ENCODE measurements at places on chromosomes 13 and 19.

DNA sequence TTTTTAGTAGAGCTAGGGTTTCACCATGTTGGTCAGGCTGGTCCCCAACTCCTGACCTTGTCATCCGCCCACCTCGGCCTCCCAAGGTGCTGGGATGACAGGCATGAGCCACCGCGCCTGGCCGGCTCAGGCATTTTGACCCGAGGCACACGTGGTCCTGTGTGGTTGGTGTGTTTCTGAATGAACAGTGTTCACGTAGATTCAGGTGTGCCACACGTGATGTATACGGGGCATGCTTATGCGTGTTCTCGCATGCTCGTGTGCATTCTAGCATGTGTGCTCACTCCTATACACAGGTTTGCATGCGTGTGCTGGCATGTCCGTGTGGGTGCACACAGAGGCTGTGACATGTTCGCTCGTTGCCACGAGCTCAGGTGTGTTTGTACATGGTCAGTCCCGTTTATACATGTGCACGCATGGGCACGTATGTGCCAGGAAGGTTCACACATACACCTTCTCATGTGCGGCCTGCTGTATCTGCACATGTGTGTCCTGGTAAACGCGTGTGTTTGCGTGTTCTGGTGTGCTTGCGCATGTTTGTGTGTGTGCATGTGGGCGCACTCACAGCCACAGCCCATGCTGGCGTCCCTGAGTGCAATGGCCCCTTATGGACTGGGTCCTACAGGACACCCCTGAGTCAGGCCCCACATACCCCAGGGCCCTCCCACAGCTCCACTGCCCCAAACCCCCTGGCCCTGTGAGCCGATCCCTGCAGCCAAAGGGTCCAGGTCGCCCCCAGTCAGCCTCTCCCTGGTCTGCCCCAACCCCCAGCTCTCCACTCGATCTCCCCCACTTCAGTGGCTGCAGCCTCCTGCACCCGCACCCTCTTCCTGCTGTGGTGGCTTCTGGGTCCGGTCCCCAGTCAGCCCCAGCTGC, 20.6 kb upstream of the TCF3 start:
- DNase-seq, result no peak

DNA sequence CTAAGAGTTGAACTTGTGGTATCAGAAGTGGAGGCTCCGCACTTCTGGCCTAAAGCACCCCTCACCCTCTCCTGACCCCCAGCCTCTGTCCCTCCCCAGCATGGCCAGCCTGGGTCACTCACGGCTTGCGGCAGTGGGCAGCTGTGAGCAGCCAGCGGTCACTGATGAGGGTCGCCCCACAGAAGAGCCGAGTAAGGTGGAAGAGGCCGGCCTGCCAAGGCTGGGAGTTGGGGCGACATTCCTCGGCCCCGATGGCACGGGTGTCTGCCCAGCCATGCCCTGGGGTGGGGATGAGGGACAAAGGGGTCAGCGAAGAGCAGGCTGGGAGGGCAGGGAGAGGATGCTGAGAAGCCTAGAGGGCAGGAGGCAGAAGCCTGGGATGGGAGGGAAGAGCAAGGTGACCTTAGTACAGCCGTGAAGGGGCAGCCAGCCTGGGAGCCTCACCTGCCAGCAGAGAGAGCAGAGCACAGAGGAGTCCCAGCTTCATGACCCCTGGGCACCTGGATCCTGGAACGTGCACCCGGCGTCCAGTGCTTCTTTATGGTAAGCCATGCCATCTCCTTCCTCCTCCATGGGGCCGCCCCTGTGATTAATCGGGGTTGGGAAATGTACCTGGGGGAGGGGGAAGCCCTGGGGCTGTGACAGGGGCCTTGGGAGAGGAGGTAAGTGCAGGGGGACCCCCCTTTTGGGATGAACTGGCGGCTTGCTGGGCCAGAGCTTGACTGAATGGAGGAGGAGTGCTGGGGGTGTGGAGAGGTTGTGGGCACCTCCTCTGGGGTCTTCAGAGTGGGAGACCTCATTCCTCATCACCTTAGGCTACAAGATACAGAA, 7.9 kb upstream of the KLK8 start:
- no peak for DNase-seq

- no peak for DNase-seq
Observed at GRCh38 chr13:103000157-103000556, 66.1 kb downstream of the SLC10A2 start.

DNA sequence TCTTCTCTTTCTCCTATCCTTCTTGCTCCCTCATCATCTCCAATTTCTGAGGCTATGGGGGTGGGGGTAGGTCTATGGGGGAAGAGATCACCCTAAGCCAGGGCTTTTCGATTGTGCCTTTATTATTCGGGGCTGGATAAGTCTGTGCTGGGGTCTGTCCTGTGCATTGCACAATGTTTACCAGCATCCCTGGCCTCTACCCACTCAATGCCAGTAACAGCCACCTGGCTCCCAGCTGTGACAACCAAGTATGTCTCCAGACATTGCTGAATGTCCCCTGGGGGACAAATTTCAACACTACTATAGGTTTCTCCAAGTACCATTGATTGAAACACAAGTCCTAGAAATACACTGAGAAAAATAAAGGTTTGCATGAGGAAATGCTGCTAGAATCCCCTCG, 13.2 kb downstream of the CBY2 start:
- no peak for DNase-seq

DNA sequence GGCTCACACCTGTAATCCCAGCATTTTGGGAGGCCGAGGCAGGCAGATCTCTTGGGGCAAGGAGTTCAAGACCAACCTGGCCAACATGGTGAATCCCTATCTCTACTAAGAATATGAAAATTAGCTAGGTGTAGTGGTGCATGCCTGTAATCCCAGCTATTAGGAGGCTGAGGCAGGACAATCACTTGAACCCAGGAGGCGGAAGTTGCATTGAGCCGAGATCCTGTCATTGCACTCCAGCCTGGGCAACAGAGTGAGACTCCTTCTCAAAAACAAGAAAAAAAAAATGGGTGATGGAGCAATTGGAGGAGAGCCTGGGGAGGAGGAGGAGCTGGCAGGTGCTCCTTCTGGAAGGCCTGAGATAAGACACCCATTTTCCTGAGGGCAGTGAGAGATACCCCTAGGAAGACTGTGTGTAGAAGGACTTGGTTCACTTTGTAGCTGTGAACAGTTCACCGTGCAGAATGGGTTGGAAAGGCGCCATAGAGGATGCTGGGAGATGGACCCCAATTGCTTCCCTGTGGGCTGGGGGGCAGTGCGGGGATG, 8.7 kb upstream of the CARM1 start:
- DNase-seq, result peak; percentile 51

GRCh38 chr13:77298426-77298825, 28.5 kb downstream of the MYCBP2 start:
- no peak for DNase-seq

DNA sequence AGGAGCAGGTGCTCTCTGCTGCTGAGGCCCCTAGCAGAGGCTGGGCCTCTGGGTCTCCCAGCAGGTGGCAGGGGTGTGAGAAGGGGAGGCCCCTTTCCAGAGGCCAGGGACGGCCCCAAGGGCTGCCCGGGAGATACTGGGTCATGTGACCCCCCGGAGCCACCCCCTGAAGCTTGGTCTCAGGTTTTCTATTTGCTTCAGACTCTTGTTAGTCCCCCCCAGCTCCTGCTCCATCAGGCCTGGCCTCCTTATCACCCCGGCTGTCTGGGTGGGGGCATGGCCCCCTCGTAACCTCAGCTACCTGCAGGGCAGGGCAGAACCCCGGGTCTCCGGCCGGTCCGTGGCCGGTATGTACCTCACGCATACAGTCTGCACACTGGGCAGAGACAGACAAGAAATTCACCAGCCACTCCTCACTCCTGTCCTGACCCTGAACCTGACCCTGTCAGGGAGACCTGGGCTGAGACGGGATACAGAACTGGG, 13.2 kb upstream of the TCF3 start:
- no peak for DNase-seq

DNA sequence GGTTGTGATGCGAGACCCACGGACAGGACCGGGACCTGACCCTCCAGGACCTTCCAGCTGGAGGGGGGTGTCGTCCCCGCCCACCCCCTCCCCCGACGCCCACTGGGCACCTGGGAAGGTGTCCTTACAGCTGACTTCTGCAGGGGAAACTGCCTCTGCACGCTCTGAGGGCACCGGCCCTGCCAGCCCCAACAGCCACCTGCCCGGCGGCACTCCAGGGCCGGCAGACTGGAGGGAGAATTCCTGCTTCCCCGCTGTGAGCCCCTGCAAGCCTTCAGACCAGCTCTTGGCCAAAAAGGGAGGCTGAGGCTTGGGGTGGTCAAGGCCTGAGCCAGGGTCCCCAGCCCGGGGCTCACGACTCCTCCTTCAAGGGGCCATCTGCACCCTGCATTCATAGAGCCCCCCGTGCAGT, 1.2 kb downstream of the CNN2 start:
- DNase-seq, result no peak

- DNase-seq, result no peak
Observed at GRCh38 chr13:44142540-44142867, 231.1 kb upstream of the SERP2 start.

GRCh38 chr19:40177286-40178070, 13.7 kb upstream of the MAP3K10 start:
- DNase-seq, result no peak

GRCh38 chr19:51027126-51027806, 850 bp upstream of the KLK11 start:
- DNase-seq, result no peak

DNA sequence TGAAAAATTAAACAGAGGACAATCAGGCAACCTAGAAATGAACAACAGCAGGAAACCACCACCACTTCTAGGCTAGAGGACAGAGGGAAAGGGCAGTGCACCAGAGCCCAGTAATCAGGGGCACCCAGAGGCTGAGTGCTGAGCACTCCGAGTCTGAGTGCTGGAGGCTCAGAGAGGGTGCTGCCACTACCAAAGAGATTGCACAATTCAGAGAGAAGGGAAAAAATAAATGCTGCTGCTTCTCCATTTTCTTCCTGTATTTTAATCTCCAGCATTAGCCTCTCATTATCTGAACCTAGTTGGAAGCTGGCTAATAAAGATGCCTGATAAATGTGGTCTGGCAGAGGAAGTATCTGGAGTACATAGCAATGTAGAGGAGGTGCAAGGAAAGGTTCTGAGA, 11.8 kb upstream of the ZNF175 start:
- DNase-seq, result no peak

GRCh38 chr19:14385492-14385891, 4.2 kb downstream of the ADGRE5 start:
- DNase-seq, result no peak

- DNase-seq, result no peak
Observed at GRCh38 chr19:2037651-2038255, 13.3 kb downstream of the MKNK2 start.

GRCh38 chr13:79519255-79519654, 38.3 kb downstream of the NDFIP2 start:
- no peak for DNase-seq

DNA sequence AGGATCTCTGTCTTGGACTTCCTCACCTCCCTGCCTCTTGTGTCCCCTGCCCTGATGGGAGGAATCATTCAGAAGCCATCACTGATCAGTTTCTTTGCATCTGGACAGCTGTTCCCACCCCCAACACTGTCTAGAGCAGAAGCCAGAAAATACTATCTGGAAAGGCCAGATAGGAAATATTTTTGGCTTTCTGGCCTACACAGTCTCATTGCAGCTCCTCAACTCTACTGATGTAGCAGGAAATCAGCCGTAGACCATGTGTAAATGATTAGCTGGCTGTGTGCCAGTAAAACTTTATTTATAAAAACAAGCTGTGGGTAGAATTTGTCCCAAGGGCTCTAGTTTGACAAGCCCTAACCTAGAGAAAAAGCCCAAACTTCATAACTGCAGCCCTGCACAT, 5.6 kb downstream of the SIGLEC7 start:
- DNase-seq, result peak; percentile 70

- no peak for DNase-seq
Observed at GRCh38 chr19:46660008-46660517, 919 bp downstream of the DACT3 start.

GRCh38 chr13:73479351-73479750, 420.5 kb downstream of the KLF5 start:
- DNase-seq, result no peak

DNA sequence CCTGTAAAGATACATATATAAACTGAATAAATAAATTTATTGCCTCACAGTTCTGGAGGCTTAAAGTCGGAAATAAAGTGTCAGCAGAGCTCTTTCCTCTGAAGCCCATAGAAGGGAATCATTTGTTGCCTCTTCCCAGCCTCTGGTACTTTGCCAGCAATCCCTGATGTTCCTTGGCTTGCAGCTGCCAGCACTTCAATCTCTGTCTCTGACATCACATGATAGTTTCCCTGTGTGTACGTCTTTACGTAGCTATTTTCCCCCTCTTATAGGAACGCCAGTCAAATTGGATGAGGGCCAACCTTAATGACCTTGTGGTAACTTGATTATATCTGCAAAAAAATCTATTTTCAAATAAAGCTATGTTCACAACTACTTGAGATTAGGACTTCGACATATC, 250.9 kb downstream of the LIG4 start:
- DNase-seq, result no peak

DNA sequence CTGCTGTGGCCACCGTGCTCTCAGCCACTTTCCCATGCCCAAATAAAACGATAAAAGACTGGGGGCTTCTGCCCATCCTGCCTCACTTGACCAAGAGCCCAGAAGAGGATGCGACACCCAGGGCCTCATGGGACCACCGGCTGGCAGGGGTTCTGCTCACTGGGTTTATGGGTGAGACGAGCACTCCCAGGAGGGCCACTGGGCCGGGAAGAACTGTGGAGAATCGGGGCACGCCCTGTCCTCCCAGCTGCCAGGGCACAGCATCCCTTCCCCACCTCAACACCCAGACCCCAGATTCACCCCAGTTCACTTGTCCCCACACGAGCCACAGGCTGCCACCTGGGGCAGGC, 4.7 kb upstream of the F10 start:
- no peak for DNase-seq

DNA sequence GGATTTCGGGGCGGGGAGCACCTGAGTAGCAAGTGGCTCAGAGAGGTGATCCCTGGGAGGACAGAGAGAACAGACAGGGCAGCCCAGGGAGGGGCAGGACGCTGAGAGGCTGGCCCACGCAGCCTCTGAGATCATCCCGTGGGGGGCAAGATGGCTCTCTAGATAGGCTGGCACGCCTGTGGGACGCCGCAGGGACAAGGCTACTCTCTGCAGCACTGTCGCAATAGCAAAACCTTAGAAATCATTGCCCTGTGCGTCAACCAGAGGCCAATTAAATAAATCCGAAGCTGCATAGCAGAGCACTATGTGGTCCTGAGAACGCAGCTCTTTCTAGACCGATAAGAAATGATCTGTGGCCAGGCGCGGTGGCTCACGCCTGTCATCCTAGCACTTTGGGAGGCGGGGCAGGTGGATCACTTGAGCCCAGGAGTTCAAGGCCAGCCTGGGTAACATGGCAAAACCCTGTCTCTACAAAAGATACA, 5.1 kb downstream of the PEX11G start:
- peak; percentile 28 for DNase-seq

DNA sequence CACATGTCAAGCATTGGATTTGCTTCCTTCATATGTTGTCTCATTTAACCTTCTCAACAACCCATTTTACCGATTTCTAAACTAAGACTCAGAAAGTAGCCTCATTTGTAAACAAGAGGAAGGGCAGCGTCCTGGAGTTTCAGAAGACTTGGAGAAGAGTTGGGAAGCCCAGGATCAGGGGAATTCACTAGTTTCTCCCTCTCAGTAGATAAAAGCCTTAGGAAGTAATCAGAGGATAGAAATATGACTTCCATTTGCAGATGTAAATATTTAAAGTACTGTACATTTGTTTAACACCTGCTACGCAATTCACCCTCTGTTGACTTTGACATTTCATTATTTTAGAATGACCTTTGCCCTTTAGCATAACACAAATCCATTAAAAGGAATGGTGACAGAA, 216.4 kb downstream of the DCT start:
- DNase-seq, result no peak
